HL-60 (cell line): ENCODE measurements at places on chromosomes 11 and 22.

DNA sequence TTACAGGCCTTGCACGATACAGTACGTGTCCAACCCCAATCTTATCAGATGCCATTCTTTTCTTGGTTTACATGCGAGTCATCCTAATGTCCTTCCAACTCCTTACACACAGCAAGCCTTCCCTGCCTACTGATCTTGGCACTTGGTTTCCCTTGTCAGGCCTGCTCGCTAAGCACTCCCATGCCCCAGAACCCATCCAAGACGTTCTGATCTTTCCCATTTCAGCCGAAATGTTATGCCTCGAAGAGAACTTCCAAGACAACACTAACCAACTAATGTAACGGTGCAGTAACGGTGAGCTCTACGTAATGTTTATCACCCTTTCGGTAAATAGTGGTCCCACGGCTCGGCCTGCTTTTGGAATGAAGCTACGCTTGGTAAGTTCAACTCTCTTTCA lies 521 bp downstream of the PES1 start:
- DNase-seq, result no peak

- no peak for DNase-seq
These were observed 112.5 kb downstream of the KCNQ1OT1 start for GRCh38 chr11:2587132-2587930.

DNA sequence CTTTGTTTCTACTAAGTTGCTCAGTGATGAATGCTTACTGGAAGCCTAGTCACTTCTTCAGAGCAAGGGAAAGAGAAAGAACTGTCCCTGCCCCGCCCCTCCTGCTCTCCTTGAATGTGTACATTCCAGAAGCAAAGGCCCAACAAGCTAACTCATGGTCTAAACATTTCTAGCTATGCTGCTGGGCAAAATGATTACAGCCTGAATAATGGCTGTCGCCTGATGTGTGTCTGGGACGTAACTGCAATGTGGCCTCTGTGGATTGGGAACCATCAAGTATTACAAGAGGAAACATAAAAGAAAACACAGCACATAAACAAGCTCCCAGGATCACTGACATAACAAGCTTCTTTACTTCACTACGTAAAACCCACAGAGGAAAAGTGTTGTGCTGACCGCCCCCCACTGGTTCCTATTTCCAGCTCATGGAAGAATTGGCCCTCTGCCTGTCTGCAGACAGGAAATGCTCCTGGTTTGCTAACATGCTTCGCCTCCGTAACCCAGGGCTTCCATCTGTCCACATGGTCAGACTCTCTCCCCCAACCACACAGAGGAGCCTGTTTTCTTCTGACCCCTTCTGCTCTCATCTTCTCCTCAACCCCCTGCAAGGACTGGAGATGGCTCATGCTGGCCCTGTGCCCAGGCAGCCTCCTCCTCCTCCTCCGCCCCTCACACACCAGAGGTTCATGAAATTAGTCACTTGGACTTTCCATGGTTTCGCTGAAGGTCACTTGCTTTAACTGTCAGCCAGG lies 187.2 kb downstream of the MAML2 start:
- peak; percentile 44 for DNase-seq

DNA sequence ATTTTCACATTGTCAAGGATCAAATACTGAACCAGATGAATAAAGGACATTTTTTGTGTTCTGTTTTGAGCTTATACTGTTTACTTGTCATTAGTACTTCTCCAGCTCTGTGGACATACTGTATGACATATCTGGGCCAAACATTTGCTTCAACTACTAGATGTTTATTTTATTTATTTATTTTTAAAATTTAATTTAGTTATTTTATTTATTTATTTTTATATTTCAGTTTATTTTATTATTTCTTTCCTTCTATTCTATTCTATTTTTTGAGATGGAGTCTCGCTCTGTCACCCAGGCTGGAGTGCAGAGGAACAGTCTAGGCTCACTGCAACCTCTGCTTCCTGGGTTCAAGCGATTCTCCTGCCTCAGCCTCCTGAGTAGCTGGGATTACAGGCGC lies 37.0 kb downstream of the HORMAD2 start:
- no peak for DNase-seq

DNA sequence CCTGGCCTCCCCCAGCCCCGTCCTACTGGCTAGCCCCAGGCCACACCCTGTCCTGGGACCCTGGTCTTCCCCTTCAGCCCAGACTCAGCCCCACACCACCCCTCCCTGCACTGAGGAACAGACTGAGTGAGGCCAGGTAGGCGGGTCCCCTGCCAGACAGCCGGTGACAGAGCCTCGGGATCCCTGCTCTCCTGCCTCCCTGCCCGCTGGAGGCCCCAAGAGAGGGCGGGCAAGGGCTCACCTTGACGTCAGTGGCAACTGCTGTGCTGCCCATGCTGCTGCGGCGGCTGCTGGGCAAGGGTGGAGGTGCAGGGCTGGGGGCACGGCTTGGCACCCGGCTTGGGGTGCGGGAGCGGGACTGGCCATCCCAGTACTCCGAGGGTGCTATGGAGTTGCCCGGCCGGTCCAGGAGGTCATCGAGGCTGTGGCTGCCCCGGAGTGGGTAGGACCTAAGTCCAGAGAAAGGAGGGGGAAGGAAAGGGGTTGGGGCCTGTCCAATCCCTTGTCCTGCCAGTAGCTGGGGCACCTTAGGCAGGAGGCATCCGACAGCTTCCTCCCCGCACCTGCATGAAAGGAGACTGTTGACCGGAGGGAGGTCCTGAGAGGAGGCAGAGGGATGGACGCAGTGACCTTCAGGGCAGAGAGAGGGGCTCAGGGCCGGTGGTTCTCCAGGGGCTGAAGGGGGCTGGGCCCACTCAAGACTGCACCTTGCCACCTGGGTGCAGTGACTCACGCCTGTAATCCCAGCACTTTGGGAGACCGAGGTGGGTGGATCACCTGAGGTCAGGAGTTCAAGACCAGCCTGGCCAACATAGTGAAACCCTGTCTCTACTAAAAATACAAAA lies 2.2 kb upstream of the SLC16A8 start:
- no peak for DNase-seq

- no peak for DNase-seq
These were observed 113.0 kb upstream of the CLMP start for GRCh38 chr11:123308077-123308476.

DNA sequence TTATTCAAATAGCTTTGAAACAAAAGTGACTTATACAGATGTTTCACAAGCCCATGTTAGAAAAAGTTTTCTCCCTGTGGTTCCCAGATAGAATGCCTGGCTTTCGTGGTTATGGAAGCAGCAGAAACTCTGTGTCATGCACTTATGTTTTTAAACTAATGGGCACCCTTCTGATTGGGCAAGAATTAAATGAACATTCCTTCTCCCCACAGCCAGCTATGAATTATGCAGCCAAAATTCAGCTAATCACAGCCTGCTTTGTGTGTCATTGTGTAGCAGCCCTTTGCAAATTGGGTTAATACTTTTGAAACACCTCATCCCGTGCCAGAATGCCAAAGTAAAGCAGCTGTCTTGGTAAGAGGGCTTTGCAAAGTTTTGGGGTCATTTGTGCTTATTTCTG lies 46.9 kb downstream of the PANX1 start:
- DNase-seq, result no peak

- no peak for DNase-seq
These were observed 2.2 kb downstream of the CECR2 start for GRCh38 chr22:17371448-17371847.

DNA sequence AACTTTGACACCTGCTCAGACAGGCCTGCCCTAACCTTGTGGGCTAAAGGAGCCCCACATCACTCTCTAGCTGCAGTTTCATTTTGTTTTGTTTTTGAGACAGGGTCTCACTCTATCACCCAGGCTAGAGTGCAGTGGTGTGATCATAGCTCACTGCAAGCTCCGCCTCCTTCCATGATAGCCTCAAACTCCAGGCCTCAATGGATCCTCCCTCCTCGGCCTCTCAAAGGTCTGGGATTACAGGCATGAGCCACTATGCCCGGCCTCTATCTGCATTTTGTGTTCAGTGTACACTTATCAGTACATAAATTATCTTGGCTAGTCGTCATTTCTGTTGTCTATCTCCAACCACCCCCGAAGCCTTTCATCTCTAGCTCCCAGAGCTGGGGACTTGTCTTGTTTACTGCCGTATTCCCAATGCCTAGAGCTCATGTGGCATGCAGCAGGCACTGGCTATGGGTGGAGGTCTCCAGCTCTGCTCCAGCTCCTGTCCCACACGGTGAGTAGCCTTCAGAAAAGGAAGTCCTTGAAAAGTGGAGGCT lies 22.1 kb upstream of the PEX26 start:
- DNase-seq, result no peak

DNA sequence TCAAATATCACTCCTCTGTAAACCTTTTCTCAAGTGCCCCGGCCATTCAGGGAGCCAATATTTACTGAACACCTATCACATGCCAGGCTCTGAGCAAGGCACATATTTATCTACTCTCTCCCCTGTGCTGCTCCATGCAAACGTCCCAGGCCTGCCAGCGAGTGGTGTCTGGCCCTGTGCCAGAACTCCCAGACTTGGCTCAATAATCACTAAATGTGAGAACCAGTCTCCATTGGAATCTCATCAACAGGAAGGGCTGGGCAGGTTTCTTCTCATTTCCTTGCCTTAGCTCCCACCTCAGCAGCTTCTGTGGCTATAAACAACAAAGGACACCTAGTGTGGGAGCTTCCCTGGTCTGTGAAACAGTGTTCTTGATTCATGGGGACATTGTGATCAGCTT lies 21.7 kb downstream of the RASSF10 start:
- DNase-seq, result no peak

DNA sequence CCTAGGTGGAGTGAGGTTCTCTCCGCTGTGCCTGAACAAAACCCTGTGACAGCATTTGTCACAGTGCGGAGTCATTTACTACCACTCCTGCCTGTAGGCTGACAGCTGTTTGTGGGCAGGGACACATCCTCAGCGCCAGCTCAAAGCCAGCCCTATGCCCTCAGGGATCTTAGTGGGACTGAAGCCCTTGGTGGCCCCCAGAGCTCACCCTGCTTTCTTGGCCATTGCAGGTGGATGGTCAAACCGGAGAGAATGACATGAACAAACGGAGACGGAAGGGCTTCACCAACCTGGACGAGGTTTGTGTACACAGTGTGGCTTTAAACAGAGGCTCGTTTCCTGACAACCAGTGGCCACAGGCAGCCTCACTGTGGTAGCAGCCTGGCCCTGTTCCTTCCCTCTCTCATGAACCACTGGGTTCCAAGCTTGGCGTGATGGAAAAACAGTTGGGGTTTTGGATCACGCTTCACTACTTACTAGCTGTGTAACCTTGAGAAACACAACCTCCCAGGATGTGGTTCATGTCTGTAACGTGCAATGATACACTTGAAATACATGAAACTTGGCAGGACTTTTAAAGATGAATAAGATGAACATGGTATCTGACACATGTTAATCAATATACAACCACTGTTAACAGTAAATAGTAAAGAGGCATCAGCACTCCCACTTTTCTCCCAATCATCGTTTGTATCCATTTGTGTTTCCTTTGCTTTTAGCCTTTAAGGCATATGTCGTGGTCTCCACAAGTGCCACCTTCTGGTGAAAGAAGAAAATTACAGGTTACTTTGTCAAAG lies 125.8 kb downstream of the MICAL2 start:
- DNase-seq, result peak; percentile 41

- no peak for DNase-seq
These were observed 713.4 kb downstream of the OPCML start for GRCh38 chr11:132818951-132819350.

DNA sequence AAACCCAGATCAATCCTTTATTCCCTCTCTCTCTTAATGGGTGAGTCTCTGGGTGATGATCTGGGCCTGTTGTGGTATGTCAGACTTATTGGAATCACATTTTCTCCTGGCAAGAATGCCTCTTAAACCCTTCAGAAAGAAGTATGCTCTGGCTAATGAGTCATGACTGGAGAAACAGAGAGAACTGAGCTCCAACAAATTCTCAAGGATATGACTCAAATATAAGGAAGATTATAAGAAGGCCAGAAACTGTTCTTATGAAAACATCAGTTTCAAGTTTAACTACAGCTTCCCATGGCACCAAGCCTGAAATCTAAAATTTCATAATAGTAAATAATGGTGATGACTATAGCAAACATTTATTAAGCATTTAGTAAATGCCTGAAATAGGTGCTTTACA lies 83.9 kb downstream of the OR5AK2 start:
- DNase-seq, result no peak

DNA sequence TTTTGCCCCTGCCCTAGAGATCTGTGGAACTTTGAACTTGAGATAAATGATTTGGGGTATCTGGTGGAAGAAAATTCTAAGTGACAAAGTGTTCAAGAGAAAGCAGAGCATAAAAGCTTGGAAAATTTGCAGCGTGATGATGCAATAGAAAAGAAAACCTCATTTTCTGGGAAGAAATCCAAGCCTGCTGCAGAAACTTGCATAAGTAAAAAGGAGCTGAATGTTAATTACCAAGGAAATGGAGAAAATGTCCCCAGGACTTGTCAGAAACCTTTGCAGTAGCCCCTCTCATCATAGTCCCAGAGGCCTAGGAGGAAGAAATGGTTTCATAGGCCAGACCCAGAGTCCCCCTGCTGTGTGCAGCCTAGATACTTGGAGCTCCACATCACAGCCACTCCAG lies 686.9 kb downstream of the FAM181B start:
- no peak for DNase-seq

- DNase-seq, result no peak
These were observed 1173.9 kb downstream of the LRRC4C start for GRCh38 chr11:40285558-40285957.

DNA sequence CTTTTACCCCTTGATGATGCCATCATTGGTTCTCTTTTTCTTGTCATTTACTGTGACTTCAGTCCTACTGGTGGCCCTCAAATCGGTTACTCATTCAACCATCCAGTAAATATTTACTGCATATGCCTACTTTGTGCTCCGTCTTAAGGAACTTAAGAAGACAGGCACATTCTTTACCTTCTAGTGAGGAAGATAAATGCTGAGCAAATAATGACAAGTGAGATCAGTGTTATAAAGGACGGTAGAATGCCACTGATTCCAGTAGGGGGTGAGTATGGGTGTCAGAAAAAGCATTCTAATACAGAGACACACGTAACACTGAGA lies 1.6 kb downstream of the ANKRD42 start:
- no peak for DNase-seq

DNA sequence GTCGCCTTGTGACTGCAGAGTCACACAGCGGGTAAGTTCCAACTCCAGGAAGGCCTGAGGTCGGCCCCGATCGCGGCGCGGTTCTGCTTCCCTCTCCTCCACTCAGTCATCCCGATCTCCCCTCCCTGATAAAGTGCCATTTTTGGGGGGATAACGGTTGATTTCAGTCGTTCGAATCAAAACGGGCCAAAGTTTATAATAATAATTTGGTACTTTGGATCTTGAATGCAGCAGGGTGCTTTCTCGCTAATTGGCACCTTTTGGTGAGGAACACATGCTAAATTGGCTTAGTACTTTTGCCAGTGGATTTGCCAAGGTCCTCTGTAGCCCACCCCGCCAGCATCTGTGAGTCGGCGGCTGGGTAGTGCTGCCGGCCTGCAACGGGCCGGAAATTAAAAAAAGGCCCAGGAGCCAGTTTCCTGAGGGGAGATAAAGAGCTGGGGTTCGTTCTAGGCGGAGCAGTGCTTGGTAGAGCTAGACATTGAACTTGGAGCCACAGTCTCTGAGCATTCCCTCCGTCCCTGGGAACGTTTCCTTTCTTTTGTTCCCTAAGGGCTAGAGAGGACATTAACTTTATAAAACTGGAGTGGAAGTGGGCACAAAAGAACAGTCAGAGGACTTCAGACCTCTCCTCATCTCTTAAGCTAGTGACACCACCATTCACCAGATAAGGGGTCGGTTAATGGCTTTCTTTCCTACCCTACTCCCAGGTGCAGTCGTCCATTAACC lies 997 bp downstream of the UBE2L3 start:
- DNase-seq, result peak; percentile 29
